ENCODE measurements at places on chromosomes 7 and 10.

GRCh38 chr7:47438411-47439029 lies 143.4 kb downstream of the TNS3 start:
- DNase-seq = no peak

GRCh38 chr10:29524720-29525119 lies 110.1 kb downstream of the SVIL start:
- DNase-seq = no peak

GRCh38 chr7:6251653-6252052 lies 20.8 kb downstream of the CYTH3 start:
- no peak for DNase-seq

DNA sequence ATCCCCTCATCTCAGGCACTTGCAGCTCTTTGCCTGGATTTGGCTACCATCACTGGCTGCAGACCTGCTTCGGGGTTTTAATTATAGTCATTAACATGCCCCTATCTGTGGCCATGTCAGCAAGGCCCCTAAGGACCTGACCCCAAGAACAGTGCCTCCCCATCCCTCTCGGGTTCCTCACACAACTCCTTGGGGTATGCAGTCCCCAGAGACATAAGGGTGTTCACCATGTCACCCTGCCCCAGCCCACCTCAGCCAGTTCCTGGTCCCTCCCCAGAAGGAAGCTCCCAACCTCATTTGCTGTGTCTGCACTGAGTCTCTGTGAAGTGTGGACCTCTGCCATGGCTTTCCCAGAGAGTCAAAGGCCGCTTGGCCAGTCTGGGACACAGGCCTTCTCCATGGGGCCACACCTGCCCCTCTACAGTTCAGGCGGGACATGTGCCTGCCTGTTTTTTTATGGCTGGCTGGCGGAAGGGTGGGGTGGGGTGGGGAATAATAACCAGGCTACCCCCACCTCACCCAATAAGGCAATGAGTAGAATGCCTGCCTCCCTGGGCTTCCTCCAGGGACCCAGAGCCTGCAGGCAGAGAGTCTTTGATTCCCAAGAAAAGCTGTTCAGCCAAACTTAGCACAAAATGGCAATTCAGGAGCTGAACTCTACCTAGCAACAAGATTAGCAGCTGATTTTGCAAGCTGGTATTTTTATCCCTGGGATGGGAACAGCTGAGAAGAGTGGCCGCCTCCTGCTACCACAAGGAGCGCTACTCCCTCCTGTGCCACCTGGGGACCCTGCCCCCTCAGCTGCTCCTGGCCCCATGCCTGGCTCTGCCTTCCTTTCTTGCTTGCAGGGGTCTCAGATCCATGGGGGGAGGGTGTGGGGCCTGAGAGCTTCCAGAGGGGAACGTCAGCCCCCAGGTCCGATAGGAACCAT lies 23.7 kb upstream of the CAMK2B start:
- DNase-seq = no peak

GRCh38 chr10:102114861-102115618 lies 5.1 kb downstream of the LDB1 start:
- DNase-seq = peak; percentile 64

- DNase-seq = no peak
Measured at GRCh38 chr10:95445223-95445836, 115.8 kb downstream of the SORBS1 start.

- DNase-seq = no peak
Measured at GRCh38 chr7:100093498-100093897, 4.7 kb downstream of the COPS6 start.

- DNase-seq = no peak
Measured at GRCh38 chr7:131667699-131668098, 111.3 kb upstream of the PODXL start.

- no peak for DNase-seq
Measured at GRCh38 chr10:95756809-95757684, 1.1 kb downstream of the ENTPD1 start.

- DNase-seq = no peak
Measured at GRCh38 chr7:108348913-108349312, 107.3 kb downstream of the NRCAM start.

GRCh38 chr7:150686030-150686631 lies 625 bp downstream of the GIMAP2 start:
- peak; percentile 40 for DNase-seq

DNA sequence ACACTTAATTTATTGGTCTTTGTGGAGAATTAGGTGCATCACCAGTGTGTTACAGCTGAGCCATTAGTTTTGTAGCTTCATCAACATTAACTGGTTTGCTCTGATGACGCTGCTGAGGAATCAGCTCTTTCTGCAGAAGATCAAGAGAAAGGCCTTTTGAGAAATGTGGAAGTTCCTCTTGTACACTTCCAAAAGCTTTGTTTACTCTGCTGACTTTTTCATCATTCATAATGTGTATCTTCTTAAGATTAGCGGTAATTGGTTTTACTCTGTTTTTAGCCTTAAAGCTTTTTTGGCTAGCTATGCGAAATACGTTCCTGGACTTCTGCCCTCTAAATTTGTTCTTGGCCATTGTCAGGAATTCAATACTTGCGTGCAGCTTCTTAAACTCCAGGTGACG lies 8.2 kb upstream of the PHYH start:
- no peak for DNase-seq

GRCh38 chr7:142445019-142445686 lies 187.3 kb upstream of the PRSS58 start:
- DNase-seq = peak; percentile 51

- DNase-seq = peak; percentile 47
Measured at GRCh38 chr7:16071246-16071857, 350.0 kb downstream of the CRPPA start.

DNA sequence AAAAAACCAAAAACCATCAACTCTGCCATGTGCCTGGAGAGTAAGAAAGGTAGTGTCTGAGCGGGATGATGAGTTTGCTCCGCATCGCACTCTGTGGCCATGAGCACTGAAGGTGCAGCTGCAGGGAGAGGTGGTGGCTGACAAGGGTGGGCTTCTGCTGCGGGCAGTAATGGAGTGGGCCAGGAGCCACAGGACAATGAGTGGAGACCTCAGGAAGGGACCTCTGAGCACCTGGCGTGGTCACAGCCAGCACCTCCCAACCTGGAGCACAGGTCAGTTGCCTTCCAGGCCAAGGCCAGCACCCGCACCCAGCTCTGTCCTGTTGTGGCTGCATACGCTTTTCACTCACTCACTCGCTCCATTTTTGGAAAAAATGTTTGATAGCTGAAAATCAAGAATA lies 115.5 kb downstream of the ANKRD61 start:
- no peak for DNase-seq

- no peak for DNase-seq
Measured at GRCh38 chr7:84364708-84365107, 170.1 kb upstream of the SEMA3A start.

GRCh38 chr7:6651851-6652445 lies 14.8 kb downstream of the ZNF316 start:
- no peak for DNase-seq

- no peak for DNase-seq
Measured at GRCh38 chr7:27590416-27590815, 72.3 kb downstream of the HIBADH start.

- DNase-seq = peak; percentile 38
Measured at GRCh38 chr10:95792211-95792780, 36.3 kb downstream of the ENTPD1 start.

- DNase-seq = no peak
Measured at GRCh38 chr10:81135851-81136250, 598.1 kb downstream of the SH2D4B start.

GRCh38 chr10:31625566-31625965 lies 303.1 kb downstream of the ARHGAP12 start:
- no peak for DNase-seq

DNA sequence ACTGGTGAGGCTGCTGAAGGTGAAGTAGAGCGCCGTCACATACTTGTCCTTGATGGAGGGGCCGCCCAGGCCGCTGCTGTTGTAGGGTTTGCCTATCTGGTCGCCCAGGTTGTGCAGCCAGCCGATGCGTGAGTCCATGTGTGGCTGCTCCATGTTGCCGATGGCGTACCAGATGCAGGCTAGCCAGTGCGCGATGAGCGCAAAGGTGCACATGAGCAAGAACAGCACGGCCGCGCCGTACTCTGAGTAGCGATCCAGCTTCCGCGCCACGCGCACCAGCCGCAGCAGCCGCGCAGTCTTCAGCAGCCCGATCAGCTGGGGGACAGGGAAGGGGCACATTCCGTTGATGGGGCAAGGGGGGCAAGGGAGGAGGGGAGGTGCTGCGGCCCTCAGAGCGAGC lies 26.6 kb downstream of the KCNH2 start:
- DNase-seq = no peak

GRCh38 chr10:122730238-122730637 lies 30.6 kb upstream of the C10orf120 start:
- no peak for DNase-seq

DNA sequence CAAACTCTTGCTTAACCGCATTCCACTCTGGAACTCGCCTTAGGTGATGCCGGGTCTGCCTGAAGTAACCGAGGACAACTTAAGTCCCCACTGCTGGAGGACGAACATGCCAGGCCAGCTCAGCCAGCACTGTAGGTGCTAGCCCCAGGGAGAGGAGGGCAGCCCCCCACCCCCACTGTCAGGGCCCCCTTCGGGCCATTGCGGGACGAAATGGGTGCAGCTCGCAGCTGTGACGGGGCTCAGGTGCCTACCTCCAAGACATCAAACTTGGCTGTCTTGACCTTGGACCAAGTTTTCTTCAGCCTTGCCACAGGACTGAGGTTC lies 60.4 kb downstream of the CSGALNACT2 start:
- DNase-seq = no peak

DNA sequence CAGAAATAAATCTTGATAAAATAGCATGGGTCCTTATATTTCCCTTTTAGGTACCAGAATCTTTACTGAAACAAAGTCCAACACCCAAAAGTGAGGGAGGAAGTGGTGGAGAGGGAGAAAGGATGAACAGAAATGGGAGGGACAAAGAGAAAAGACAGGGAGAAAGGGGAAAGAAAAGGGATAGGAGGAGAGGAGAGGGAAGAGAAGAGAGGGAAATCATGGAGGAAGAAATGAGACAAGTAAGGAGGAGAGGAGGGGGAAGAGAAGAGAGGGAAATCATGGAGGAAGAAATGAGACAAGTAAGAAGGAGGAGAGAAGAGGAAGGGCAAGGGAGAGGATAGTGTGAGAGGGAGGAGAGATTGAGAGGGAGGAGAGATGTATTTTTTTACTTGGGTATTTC lies 50.1 kb upstream of the ARL4A start:
- DNase-seq = no peak

DNA sequence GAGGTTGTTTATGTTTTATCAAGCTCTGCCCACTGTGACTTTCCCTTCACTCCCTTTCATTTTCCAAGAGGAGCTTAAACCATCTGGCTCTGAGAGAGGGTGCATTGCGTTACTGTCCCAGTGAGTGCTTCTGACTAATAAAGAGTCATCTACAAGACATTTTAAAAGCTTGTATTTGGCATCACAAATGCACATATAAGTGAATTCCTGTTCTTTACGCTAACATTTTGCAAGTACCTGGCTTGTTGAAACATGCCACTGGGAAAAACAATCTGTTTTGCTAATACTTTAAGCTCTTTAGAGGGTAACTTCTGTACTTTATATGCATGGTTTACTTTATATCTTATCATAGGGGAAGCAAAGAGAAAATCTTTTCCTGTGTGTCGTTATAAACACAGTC lies 534.6 kb upstream of the POM121L12 start:
- no peak for DNase-seq

- DNase-seq = no peak
Measured at GRCh38 chr7:116540743-116541142, 15.9 kb downstream of the CAV1 start.

DNA sequence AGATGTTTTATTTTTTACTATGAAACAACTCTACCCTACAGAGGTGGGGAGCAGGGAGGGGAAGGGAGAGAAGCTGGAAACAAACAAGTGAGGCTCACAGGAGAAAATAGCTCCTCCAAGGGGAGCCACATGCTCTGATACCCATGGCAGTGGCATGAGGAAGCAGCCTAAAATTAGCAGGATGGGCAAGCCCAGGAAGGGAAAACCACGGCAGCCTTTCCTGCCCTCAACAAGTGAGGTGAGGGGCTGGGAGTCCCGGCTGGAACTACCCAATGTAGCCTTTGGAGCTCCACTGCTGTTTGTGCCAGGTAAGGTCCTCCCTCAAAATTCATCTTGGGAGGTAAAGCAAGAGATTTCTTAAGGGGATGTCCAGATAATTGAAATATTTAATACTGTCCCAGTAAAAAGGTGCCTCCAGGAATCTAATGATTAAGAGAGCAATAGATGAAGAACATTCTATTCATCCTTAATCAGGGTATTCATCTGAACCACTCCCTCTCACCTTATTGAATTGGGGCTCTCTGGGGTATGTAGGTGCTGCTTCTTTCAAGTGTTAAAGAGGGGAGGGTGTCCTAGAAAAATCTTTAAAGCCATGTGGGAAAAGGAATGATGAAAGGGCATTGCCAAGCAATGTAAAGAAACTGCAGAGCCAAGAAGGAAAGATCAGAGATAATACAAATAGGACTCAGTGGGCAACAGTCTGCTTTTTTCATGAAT lies 12.8 kb upstream of the HERC4 start:
- no peak for DNase-seq

DNA sequence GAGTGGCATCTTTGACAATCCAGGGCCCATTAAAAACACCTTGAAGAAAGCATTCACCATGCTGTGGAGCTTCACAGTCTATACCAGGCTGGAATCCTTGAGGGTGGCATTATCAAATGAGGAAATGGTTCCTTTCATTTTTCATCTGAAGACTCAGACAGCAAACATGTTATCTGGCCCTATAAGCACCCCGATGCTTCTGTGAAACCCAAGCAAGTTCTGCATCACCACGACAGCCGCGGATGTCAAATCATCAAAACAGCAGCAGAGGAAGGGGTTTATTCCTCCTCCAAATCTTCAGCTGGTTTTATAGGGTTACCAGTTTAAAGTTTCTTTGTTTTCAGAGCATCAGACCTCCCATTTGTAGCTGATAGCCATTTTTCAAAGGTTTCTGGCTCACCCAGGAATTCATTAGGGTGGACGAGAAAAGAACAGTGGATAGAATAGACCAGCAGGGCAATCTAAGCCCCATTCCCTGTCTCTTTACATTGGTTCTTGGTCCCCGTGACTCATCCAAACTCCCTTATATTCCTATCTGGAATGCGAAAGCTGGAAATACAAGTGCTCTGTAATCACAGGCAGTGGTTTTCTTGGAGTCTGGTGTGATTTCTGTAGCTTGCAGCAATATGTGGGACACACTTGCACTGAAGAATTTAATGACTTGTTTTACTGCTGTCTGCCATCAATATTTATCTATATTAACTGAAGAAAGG lies 217.9 kb downstream of the SKAP2 start:
- no peak for DNase-seq

DNA sequence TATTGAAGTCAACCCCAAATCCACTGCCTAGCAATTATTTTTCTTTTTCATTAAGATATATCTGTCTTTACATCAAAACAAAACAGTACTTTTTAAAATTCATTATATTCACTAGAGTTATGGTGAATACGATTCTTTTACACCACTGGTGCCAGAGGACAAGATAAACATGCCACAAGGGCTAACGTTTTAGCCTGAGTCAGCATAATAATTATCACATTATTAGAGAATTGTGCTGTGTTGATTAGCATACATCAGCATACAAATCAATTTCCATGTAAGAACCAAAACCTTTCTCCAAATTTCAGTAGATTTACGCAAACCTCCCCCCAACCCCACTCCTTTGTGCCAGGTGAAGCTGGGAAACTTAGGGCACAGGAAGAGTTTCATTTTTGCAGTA lies 131.1 kb upstream of the TMEM106B start:
- DNase-seq = no peak

Data from AML-193 (cell line).